ENCODE measurements at places on chromosomes 7 and 10.

- no peak for DNase-seq
These were observed 9.3 kb upstream of the SLC25A13 start for GRCh38 chr7:96331233-96331632.

DNA sequence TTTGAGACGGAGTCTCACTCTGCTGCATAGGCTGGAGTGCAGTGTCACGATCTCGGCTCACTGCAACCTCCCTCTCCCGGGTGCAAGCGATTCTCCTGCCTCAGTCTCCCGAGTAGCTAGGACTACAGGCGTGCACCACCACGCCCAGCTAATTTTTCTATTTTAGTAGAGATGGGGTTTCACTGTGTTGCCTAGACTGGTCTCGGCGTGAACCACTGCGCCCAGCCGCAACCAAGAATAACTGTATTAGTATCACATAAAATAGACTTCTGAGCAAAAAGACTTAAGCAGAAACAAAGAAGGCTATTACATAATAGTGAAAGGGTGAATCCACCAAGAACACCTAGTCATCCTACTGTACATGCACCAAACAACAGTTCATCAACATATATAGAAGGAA, 67.6 kb upstream of the TFEC start:
- no peak for DNase-seq

DNA sequence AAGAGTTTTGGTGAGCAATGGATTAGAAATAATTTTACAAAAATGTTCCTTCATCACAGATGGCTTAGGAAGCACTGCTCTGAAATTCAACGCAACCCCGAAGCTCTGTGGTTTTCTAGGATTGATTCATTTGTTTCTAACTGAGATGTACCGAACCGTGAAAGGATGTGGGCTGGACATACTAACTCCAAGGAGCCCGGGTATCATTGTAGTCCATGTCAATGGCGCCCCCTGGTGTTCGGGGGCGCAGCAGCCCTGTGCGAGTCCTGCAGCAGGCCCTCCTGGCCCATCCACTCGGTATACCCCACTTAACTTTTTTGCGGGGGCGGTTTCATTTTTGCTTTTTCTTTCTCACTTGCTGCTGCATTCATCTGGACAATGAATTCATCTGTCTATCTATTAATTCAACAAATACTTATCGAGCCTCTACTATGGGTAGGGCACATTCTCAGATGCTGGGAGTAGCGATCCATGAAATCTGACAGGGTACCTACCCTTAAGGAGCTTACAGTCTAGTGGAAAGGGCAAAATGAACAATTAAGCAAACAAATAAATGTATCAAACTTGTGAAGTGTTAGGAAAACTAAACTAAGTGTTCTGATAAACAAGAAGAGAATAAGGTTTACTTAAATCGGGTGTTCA, 25.2 kb upstream of the ITPRID1 start:
- peak; percentile 4 for DNase-seq

GRCh38 chr10:89478085-89478738, 57.2 kb downstream of the SLC16A12 start:
- DNase-seq = no peak

DNA sequence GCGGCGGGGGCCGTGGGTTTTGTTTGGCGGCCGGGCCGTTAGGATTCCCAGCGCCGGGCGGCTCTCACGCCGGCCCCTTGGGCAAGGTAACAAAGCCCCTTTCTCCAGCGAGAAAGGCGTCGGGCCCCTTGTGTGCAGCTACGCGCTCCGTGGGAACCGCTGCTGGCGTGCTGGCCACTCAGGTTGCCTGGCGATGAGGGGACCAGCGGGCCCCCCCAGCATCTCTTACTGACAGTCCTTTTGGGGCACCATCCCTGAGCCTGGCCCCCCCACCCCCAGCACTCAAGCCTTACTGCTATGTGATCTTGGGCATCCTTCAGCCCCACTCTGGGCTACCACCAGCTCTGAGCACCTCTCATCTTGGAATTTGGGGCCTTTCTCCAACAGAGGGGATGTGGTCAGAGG, 1.8 kb downstream of the LFNG start:
- no peak for DNase-seq

- DNase-seq = no peak
These were observed 743 bp upstream of the POR start for GRCh38 chr7:75914169-75914654.

GRCh38 chr10:90834326-90834725, 23.5 kb downstream of the HTR7 start:
- DNase-seq = no peak

DNA sequence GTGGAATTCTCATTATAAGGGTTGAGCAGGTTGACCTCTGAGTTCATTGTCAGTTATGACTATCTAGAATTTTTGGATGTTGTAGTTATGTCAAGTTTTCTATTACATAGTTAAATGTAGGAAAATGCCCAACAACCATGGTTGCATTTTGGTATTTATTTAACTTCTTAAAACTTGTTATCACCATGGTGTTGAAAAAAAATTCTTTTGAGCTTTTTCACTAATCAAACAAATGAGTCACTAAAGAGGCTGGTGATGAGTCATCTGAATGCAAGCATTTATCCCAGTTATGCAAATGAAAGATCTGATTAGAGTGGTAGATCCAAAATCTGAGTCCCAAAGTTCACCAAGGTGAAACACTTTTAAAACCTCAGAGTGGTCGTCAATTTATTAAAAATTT, 624.7 kb upstream of the IGFBP3 start:
- DNase-seq = no peak

GRCh38 chr10:32956365-32957197, 1.4 kb downstream of the ITGB1 start:
- DNase-seq = no peak

DNA sequence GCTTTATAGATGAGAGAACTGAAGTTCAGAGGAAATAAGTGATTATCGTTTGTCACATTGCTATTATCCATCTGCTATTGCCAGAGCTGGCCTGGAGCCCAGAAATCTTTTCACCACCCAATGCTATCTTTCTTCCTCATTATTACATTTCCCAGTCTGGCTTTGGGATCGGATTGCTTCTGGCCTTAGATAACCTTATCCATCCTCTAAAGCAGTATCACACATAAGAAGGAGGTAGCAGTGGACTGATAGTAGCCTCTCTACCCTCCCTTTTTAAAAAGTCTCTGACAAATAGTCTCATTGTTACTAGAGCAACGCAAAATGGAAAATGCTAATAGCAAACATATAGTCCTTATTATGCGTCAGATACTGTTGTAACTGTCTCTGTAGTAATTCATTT, 1.3 kb upstream of the CLDN12 start:
- no peak for DNase-seq

DNA sequence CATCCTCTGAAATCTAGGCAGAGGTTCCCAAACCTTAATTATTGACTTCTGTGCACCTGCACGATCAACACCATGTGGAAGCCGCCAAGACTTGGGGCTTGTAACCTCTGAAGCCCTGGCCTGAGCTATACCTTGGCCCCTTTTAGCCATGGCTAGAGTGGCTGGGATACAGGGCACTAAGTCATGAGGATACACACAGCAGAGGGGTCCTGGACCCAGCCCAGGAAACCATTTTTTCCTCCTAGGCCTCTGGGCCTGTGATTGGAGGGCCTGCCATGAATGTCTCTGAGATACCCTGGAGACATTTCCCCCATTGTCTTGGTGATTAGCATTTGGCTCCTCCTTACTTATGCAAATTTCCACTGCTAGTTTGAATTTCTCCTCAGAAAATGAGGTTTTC, 743.7 kb downstream of the PCDH15 start:
- DNase-seq = no peak

- DNase-seq = no peak
These were observed 48.7 kb downstream of the CAMK2B start for GRCh38 chr7:44276571-44277221.

DNA sequence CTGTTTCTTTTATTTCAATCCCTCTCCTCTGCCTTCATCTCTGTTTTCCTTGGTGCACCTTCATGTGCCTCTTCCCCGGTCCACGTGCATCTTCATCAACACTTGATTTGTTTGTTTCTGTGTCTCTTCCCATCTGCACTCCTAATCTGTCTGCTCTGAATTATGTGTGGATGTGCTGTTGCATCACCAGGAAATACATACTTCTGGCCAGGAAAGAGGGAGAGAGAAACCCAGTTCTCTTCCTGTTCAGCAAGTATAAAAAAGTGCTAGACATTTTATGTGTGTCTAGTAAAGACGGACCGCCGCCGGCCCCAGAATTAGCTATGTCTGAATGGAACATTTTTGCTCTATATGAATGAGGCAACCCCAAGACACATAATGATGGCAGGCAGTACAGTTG, 93.8 kb downstream of the CALD1 start:
- DNase-seq = no peak

DNA sequence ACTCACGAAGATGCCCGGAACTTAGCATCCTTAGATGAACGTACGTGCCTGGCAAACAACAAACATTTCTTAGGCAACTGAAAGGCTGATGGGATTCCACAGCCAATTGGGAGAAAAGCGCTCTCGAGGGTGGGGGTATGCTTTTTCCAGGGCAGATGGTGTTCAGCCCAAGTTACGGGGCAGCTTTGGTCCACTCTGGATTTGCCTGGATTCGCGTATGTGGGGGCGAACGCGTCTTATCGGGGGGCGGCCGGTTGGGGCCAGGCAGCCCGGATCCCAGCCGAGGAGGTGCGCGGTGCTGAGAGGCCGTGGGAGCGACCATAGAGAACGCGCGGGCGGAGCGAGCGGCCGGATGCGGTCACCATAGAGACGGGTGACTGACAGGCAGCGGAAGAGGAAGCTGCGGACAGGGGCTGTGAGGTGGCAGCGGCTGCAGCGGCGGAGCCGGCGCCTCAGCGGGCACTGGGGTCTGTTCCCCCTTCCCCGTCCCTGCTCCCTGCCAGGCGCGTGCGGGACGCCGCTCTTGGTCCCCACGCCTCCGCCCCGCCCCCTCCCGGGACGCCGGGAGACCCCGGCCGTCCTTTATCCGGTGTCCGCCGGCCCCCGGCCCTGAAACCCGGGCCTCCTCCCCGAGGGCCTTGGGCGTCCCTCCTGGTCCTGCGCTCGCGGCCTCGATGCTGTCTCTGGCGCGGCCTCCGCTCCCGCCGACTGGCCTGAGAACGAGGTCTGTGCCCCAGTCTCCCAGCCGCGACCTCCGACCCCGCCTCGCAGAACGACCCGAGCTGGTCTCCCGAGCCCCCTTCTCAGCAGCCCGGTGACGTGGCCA, at the start of gene CHPF2:
CHPF2 (plus strand) TSS at position 393 of the 826 bp plus-strand sequence. CDS start 1,529 bp downstream, outside the sequence.
- DNase-seq = peak; percentile 82

GRCh38 chr7:114758661-114759227, 163.2 kb upstream of the MDFIC start:
- DNase-seq = no peak

DNA sequence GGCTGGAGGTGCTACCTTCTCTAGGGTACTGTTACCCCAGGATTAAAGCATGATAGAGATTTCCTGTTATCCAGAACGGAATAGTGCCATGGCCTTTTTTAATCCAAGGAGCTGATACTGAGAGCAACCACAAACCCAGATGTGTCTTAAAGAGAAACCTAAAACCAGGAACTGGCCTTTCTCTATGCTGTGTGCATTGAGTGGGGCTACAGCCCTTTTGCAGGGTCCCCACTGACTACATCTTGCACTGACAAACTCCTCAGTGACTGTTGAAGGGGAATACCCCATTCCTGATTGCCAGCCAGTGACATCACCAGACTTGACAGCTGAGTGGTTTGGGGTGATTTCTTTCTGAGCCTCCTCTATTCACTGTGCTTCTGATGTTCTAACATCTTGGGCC, 81.9 kb upstream of the CAPZA2 start:
- no peak for DNase-seq

GRCh38 chr10:28681928-28682750, 4.8 kb downstream of the BAMBI start:
- no peak for DNase-seq

GRCh38 chr7:2224491-2224928, 8.2 kb downstream of the MAD1L1 start:
- DNase-seq = no peak

DNA sequence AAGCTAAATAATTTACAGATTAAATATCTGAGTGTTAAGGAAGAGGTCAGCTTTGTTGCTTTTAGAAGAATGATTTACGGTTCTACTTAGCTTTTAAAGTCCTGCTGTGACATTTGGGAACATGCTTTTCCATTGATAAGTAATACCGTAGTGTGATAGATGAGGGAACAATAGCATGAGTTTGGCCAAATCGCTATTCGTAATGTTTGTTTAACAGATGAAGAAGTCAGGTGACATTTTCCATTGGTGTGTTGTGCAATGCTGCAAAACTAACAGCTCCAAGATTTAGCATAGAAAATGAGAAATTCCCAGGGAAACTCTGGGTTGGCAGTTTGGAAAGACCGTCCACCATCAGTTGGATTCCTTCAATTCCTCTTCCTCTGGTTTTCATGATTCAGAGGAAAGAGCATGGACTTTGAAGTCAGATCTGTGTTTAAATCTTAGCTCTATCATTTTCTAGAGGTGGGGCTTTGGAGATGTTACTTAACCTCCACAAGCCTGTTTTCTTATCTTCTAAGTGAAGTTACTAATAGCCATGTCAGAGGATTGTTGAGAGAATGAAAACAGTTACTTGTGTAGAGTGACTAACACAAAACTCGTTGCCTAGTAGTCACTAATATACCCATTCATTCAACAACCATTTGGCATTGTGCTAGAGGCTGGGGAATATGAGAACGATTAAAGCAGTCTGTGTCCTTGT, 140.4 kb upstream of the BMPER start:
- DNase-seq = no peak

DNA sequence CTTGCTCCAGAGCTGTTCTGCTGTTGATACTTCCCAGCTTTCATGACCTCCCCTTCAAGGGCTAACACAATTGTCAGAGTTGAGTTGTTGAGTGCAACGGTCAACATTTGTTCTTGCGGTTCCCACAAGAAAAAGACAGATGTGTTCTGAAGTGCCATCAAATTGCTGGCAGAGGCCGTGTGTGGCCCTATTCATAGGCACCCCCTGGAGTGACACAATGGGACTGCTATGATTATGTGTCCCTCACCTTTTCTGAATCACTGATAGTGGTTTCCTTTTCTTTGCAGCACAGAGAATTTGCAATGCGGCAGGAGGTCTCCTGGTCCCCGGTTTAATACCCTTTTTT, 5.8 kb upstream of the IGFBP1 start:
- no peak for DNase-seq

GRCh38 chr10:70296406-70296899, 12.6 kb upstream of the NPFFR1 start:
- no peak for DNase-seq

DNA sequence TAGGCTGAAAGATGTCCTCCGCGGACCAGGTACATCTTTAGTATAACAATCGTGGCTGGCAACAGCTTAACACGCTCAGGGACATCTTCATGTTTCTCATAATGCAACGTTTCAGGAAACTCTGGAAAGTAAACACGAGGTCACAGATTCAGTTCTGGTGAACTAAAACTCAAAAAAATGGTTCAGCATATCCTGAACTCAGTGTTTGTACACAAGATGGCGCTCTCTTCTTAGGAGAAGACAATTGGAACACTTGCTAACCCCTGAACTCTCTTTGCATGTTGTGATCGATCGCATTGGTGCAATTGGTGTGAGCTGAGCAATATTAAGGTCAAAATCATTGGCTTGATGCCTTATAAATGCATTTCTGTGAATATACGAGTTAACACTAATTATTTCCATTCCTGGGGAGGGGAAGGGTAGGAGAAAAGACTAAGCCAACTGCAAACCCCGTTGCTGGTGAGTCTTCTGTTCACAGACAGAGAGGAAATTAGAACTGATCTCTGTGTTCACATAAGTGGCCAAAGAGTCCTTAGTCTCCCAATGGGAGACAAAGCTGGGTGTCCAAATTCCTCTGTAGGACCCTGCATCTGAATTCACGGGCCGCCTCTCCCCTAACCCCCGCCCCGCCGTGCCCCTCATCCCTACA, 52.6 kb upstream of the FAM180A start:
- no peak for DNase-seq
